GM20000 (cell line): ENCODE measurements at places on chromosomes 5 and 9.
A peak's percentile ranks its signal among the peaks of the same experiment; 100 is the strongest.

GRCh38 chr5:178941361-178941760, 363 bp downstream of the ZNF454 start:
- DNase-seq: no peak

DNA sequence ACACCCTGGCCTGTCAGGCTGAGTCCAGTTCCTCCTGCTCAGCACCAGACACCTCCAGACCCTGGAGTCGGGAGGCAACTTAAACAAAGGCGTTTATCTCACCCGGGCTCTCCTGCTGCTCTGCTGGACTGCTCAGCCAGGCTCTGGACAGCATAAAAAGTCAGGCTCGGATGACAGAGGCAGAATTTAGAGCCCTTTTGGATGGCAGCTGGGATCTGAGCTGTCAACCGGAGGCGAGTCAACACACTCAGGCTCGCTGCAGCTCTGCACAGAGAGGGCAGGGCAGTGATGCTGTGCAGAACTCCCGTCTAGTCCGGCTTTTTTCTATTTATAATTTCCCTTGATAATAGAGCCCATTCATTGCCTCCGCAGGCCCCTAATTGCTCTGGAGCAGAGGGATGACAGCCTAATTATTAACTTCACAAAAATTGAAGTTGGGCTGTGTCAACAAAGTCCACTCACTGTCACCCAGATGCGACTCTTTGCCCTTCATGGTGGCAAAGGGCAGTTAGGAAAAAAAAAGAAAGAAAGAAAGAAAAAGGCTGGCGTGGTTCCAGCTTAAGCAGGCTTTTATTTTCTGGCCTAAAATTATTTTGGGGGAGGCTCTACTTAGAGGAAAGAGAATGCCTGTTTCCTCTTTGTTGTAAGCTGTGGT, 37.6 kb downstream of the STC2 start:
- no peak for DNase-seq

DNA sequence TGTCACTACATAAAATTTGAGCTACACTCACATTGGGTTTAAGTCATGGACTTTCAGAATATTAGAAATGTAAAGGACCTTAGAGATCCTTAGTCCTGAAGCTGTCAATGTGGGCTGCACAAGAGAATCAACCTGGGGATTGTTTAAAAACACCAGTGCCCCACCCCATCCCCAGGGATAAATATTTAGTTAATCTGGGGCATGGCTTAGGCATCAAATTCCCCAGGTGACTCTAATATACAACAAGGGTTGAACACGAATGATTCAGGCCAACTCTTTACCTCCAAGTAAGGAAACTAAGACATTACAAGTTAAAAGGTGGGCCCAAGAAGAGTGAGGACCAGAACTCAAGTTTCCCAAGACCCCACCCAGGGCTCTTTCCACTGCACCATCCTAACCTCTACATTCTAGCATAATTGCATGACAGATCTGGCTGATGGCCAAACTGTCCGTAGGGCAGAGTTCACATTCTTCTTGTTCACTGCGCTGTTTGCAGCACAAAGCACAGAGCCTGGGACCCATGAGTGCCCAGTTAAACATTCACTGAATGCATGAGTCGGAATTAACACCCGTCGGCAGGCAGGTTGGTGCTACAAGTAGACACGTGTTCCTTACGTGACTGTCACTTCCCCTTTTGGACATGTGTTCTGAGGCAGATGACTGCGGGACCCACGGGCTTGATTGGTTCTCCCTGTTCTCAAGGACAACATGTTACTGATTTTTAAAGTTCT, 25.2 kb downstream of the CYFIP2 start:
- DNase-seq: peak; percentile 41

DNA sequence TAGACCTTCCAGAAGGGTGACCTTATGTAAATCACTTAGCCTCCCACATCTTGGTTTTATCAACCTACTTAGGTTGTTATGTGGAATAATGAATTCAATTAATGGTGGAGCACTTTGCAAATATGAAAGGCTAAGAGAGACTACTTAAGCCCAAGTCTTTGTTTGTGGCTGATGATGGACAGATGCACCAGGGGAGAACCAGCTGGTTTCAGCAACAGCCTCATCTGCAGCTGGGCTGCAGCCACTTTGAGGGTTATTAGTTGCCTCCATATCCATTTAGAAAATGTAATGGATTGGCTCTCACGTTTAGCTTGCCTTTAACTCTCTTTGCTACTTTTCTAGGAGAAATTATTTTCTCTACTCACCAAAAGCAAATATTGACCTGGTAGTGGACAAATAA, 146.6 kb downstream of the ESM1 start:
- no peak for DNase-seq

DNA sequence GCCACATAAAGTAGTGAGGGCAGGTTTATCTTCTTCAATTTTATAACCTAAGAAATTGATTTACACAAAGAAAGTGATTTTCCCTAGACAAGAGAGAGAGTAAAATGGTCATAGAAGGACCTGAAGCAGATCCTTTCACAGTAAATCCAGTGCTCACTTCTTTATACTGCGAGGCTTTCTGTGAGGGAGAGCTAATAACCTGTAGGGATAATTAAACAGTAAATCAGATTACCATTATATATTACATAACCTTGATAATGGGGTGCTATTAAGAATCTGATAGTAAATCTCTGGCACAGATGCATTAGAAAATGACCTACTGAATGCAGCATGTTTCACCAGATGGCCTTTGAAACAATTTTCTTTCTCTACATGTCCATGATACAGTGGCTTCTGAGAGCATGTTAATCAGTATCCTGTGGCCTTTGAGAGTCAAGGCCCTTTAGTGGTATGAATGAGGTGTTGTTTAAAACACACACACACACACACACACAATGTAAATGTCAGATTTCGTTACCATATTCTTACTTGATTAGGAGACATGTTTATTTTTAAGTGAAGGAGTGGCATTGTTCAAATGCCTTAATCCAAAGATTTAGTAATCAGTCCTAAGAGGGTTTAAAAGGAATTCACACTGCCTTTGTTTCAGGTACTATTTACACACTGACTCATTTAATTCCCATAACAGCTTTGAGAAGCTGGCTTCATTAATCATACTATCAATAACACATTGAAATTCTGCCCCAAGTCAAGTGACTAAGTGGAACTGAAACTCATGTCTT, 124.7 kb downstream of the ALDH1A1 start:
- DNase-seq: no peak

DNA sequence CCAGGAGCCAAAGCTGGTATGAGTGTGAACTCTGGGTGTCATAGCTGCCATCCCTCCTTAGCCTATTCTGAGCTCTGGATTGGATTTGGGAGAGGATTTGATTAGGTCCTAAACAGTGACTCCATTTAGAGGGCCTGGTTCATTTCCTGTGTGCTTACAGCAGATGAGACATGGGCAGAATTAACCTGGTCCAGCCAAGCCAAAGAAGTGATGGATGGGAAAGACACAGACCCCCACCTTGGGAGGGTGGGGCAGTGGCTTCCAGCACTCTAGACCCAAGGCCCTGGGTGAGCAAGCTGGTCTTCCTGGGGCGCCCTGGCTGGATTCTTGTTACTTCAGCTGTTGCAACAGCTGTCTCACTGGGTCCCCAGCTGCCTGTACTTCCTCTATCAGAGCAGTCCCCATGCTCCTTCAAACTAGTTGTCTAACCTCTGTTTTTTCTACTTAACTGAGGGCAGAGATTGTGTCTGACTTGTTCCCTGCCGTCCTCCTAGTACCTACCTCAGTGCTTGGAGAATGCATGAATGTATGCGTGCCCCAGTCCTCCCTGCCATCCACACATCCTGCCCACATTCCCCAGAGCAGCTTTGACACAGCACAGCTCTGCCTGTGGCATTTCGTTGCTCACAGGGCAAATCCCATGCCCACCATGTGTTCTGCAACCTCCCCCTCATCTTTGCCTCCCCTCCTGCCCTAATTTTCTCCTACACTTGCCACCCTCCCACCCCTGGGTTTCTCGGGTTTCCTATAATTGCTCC, 115.9 kb downstream of the RGS3 start:
- DNase-seq: peak; percentile 64

- no peak for DNase-seq
Observed at GRCh38 chr5:150044329-150044681, 42.0 kb downstream of the CSF1R start.

- peak; percentile 46 for DNase-seq
Observed at GRCh38 chr5:128905568-128906110, 59.6 kb upstream of the SLC27A6 start.

GRCh38 chr9:124389146-124389939, 25.9 kb downstream of the PSMB7 start:
- DNase-seq: no peak

DNA sequence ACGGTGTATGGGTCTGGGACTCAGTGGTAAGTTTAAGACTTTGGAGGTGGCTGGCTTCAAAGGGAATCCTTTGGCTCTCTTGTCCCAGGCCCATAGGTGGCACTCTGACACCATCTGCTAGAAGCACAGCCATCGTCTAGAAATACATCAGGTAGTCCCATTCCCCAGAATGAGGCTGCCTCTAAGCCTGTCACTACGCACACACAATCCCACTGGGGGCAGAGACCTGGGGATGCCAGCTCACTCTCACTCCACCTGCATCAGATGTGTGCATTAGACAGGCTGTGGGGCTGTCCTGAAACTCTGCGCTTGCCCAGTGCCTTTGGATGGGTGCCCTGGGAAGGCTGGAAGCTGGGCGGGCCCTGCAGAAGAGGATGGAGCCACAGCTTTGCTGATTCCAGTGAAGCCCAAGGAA, 127.5 kb upstream of the PANK3 start:
- no peak for DNase-seq

GRCh38 chr5:176690911-176691310, 43.6 kb downstream of the TSPAN17 start:
- no peak for DNase-seq

- DNase-seq: peak; percentile 85
Observed at GRCh38 chr5:178234750-178235587, 2.4 kb upstream of the PHYKPL start.

DNA sequence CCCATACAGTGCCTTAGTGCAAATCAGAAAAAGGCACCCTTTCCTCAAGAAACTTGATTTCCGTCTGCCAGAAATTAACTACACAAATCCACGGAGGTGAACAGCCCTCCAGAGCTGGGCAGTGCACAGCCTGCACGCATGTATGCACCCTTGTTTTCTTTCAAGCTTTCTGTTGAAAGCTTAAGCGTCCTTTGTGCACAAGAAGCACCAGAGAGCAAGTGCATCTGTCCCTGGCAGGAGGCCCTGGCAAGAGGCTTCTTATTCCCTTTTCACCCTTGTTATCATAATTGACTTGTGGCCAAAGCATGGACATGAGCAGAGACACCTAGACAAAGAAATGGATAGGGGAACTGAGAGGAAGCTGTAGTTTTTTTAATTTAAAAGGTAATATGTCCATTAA, 47.4 kb upstream of the ATG10 start:
- DNase-seq: no peak

- no peak for DNase-seq
Observed at GRCh38 chr5:107948377-107948776, 277.6 kb upstream of the EFNA5 start.

- no peak for DNase-seq
Observed at GRCh38 chr9:85224729-85225128, 517.0 kb downstream of the AGTPBP1 start.

- DNase-seq: no peak
Observed at GRCh38 chr5:126987271-126987899, 43.0 kb downstream of the MARCHF3 start.

- DNase-seq: no peak
Observed at GRCh38 chr5:65026816-65027548, 258.3 kb downstream of the CWC27 start.

GRCh38 chr5:87876616-87877015, 392.0 kb downstream of the TMEM161B start:
- DNase-seq: no peak

DNA sequence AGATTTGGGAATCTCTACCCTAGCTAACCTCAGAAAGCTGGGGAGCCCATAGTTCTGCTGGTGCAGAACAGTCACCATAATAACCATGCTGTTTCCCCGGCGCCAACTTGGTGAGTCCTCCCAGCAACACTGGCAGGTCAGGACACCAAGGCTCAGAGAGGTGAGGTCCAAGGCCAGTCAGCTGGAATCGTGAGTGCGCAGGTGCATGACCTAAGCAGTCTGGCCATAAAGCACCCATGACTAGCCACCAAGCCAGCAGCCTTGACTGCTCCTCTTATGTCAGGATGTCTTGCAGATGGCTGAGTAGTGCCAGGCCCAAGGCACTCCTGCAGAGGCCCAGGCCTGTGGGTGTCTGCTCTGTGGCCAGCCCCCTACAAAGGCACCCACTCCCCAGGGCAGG, 2.6 kb downstream of the RNF44 start:
- DNase-seq: peak; percentile 39

DNA sequence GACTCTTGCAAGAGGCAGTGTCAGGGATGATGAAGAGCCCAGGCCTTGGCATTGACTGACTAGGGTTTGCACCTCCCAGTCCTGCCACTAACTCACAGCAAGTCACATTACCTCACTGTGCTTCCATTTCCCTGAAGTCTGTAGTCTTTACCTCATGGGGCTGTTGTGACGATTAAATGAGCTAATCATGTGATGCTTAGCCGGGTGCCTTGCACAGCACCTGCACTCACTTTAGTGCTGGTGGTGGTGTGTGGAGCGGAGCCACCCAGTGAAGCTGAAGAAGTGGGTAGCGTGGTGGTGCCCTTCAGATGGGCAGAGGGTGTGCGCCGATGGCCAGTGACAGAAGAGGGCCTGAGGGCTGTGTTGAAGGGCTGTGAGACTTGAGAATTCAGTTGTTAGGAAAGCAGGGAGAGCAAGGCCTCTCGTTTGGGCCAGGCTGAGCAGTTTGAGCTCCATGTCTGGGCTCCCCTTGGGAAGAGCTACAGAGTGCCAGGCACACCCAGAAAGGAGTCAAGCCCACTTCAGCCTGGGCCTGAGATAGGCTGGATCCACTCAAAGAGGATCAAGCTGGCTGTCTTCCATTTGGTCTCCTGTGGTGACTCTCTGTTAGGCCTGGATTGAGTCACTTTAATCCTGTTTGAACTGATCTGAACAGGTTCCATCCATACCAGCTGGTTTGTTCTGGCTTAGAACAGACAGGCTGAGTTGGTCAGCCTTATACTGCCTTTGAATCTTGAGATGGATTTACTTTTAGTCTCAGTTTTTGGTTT, 42.5 kb downstream of the RALGPS1 start:
- DNase-seq: no peak

DNA sequence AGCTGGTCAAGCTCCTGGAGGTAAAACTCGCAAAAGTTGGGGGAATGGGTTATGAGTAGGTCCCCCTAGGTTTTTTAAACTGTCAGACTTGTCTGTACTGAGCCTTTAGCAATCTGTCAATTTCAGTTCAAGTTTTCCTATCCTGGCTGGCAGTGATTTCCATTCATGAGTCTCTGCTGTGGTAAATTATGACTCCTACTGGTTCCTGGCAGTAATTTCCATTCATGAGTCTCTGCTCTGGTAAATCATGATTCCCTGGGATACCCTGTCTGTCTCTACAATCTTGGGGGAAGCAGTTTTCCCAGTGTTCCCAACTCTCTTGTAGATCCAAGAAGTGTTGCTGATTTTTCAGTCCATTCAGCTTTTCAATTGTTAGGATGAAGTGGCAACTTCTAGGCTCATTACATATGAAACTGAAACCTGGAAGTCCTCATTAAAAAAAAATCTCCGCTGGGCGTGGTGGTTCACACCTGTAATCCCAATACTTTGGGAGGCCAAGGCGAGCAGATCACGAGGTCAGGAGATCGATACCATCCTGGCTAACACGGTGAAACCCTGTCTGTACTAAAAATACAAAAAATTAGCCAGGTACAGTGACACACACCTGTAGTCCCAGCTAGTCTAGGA, 91.3 kb upstream of the GPBP1 start:
- no peak for DNase-seq
